ENCODE measurements at places on chromosomes 11 and 22.

DNA sequence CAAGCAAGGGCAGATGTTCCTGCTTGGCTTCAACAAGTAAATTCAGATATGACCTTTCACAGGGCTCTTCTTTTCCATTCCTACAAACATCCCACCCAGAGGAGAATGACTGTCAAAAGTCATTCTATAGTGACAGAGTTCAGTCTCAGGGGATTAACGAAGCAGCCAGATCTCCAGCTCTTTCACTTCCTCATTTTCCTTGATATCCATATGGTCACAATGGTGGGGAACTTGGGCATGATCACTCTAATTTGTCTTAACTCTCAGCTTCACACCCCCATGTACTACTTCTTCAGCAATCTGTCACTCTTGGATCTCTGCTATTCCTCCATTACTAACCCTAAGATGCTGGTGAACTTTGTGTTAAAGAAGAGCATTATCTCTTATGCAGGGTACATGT, 15.0 kb upstream of the OR8B8 start:
- no peak for DNase-seq

GRCh38 chr11:2523821-2524391, 79.1 kb downstream of the KCNQ1 start:
- no peak for DNase-seq

DNA sequence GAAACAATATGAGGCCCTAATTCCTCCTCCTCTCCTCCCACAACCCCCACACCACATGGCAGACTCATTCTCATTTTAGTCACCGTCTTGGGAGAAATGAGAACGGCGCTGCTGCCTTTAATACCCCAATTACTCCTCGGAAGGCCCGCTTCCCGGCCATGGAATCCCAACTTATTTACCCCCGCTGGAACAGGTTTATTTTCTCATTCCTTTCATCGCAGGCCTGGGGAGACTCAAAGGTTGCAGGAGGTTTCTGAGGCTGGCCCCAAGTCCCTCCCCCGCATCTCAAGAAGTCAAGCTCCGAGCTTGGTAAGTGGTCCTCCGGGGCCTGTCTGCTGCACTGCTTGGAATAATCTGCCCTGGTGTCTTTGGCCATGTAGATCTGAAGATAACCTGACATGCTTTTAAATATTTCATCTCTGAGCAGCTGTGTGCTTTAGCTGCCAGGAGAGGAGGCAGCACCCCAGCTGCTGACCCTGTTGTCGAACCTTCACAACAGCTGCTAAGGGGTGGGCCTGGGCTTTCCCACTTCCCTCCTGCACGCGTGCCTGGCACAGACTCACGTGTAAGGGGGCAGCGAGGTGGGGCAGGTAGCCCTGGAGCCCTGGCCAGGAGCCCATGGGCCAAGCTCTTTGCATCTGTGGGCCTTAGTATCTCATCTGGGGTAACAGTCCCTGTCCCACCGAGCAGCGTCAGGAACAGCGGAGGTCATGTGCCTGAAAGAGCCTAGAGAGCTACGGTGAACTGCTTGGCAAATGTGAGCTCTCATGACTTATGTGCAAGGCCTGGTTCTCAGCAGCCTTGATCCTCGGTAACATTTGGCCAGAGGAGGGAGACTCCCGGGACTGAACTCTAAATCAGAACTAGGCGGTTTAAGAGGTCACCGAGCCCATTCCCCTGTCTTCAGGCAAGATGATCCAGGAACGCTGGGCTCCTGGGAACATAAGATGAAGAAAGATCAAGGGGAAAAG, 164.6 kb downstream of the ST3GAL4 start:
- no peak for DNase-seq

DNA sequence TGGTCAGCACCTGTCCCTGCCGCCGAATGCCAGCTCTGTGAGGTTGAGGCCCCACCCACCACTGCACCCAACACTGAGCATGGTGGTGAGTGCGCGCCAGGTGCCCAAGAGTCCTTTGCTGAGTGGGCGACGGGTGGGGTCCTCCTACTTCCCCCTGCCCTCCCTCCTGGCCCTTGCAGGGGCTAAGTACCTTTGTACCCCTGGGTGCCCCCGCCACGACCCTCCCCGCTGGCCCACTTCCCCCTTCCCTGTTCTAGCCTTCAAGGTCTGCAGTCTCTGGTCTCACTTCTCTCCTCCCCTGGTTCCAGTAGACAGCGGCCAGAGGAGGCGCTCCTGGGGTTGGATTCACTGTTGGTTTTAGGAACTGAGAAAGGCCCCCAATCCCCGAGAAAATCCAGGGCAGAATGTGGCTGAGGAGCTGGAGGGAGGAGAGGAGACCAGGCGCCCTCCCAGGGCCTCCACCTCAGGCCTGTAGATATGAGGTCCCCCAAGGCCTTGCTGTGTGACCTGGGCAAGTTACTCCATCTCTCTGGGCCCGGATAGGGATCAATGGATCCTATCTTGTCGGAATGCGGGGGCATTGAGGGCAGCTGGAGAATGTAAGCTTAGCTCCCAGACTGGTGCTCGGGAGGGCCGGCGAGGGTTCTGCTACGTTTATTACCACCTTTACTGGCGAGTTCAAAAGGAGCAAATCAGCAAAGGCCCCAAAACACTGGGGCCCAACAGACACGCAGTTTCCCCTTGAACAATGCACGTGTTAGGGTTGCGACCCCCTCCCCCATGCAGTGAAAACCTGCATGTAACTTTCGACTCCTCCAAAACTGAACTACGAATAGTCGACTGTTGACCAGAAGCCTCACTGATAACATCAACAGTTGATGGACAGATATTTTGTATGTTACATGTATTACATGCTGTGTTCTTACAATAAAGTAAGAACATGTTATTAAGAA, 31.9 kb upstream of the SMIM38 start:
- no peak for DNase-seq

DNA sequence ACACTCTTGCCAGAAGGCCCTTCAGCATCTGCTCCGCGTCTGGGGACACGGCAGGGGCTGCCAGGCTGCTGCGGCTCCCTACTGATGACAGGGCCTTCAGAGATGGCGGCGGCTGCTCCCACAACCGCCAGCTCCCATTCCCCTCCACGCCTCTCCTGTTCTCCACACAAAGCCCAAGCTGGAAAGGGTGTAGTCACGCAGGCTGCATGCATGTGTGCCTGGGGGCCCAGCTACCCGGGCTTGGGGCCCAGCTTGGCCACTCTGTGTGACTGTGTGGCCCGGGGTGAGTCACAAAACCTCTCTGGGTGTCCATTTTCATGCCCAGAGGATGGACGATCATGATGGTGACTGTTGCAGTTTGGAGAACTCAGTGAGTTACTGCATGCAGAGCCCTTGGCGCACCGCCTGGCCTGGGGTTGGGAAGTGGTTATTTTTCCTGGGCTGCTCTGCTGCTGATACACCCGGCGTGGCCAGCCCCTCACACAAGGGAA, 31.7 kb upstream of the PARVB start:
- DNase-seq: no peak

GRCh38 chr22:29661336-29661735, 57.9 kb downstream of the NF2 start:
- no peak for DNase-seq

GRCh38 chr22:20247608-20248171, 20.4 kb downstream of the RTN4R start:
- DNase-seq: no peak

DNA sequence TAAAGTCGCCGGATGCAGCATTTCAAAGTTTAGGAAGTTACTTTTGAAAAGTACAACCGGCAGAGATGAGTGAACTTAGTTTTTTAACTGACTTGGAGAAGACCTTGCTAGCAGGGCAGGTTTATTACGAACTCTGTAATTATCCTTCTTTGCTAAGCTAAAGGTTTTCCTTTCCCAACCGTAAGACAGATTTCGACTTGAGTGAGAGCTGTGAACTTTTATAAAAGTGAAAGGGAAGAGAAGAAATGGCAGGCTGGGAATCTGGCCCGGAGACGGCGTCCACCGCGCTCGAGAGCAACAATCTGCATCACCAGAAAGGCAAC, 659 bp upstream of the TEAD1 start:
- DNase-seq: no peak

GRCh38 chr22:48804811-48805301, 1022.8 kb downstream of the BRD1 start:
- no peak for DNase-seq

DNA sequence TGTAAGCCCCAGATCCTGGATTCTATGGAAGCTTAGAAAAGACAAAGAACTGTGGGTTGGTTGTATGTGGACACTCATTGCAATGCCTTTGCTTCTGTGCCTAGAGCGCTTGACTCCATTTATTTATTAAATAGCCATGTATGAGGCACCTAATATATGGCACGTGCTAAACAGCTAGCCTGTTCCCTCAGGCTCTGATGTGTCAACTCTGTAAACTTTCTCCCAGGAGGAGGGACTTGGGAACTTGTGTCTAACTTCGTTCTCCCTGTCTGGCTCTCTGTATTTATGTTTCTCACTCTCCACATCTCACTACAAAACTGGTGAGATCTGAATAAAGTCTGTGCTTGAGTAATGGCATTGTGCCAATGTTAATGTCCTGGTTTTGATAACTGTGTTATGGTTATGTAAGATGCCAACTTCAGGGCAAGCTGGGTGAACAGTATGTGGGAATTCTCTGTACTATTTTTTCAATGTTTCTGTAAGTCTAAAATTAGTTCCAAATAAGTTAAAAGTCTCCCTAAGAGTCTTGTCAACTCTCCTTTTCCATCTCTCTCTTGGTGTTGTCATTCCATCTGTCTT, 34.1 kb upstream of the ZBTB16 start:
- DNase-seq: no peak

- DNase-seq: no peak
Measured at GRCh38 chr11:63210111-63210510, 33.3 kb downstream of the SLC22A25 start.

DNA sequence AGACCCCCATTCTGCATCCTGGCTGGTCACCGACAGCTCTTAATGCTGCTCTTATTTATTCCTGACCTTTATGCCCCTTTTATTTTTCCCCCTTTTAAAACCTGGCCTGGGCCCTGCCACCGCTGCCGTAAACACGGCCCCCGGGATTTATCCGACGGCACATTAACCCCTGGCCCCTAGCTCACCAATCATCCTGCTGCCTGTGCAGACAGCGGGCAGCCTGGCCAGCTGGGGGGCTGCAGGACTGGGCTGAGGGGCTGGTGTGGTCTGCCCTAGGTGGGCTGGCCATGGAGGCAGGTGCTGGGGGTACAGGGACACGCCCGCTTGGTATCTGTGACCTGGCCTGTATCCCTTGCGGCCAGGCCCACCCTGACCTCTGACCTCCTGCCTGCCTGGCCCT, 21.4 kb upstream of the FLRT1 start:
- DNase-seq: no peak

DNA sequence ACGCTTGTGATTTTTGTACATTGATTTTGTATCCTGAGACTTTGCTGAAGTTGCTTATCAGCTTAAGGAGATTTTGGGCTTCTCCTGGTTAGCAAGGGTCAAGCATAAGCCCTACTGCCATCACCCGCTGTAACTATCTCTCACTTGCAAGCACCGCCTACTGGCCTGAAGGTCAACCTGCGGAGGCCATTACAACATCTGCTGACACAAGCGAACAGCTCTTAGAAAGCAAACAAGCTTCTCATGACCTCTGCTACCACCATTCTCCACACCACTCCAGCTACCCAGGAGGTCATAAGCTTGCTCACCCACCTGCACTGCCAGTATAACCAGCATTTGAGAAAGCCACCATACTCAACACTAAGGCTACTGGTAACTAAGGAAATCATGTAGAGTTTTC, 288.4 kb upstream of the KIRREL3 start:
- no peak for DNase-seq

DNA sequence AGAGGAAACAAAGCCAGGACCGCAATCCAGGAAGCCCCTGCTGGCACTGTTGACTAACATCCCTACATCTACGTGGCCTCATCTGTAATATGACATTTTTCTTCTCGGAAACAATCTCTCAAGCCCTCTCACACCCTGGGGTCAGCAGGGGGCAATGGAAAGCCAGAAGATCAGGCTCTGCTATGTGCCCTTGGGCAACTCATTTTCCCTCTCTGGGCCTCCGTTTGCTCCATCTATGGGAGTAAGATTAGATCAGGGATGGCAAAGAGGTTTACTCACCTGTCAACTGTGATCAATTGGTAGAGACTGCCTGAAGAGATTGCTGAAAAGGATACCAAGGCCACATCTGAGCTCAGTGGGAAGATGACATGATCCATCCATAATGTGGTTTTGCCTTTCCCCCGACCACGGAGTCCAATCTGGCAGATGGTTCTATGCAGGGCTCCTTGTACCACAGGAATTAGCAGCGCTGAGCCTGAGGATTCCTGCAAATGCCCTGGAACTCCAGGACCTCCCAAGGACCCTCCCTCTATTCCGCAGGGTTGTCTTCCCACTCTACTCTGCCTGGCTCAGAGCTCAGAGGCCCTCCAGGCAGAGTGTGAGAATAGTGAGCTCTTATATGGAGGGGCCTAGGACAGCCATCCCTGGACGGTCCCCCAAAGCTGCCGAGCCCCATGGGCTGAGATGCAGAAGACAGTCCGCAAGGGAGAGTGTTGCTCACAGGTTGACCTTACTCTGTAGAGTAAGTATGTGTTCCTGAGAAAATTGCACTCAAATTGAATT, 66.1 kb downstream of the CHST1 start:
- no peak for DNase-seq

DNA sequence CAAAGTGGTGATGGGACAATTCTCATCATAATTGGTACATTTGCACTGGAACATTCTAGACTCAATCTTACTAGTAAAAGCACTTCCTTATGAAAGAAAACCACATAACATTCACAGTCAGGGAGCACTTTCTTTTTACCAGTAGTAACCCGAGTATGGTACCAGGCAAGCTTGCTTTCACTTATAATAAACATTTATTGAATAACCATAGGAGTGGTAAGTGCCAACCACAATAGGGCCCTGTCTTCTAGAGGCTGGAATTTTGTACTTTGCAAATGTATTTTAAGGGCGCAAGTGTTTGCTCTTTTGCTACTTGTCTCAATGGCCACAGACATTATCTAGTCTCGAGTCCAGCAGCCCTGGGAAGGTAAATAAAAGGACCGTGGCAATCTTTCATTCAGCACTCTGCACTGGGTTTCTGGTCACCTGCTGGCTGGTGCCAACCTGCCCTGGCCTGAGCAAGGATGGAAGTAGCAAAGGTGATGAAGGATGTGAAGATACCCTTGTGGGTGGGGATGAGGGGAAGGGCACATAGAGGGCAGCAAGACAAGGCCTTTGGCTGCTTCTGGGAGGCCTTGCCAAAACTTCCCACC, 24.2 kb downstream of the C22orf31 start:
- no peak for DNase-seq

DNA sequence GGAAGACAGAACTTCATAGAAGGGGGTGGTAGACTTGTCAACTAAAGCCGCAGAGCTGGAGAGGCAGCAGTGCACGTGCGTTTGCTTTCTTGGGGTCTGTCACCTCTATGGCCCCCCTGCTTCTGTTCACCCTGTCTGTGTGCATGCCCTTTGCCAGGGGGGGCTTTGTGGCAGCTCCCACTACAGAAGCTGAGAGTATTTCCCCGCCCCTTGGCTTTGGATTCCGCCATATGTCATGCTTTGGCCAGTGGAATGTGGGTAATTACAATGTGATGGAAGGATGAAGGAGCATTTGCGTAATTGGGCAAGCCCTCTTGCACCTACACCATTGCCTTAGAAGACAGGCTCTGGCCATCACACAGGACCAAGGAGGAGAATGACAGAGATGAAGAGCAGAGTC, 153.0 kb downstream of the MPPED1 start:
- no peak for DNase-seq

Measured in NAMALWA (cell line).